ENCODE measurements at places on chromosomes 2 and 18.

DNA sequence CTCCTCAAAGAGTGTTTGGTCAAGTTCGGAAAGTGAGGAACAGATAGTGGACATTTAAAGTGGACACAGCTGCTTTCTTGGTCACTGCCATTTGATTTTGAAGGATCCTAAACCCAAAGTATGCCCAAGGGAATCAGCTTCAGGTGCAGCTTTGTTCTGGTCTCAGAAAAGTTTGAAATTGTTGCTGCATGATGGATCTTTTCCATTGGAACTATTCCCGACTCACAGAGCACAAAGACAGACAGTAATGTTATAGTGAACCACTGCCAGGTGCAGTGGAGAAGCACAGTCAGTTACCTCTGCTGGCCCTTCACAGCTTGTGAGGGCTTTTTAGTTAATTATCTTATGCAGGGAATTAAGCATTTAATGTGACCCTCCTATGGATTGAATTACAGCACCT, 301.7 kb downstream of the PHLPP1 start:
- DNase-seq: no peak

GRCh38 chr2:60565472-60565871, 12.0 kb upstream of the BCL11A start:
- DNase-seq: no peak

GRCh38 chr2:152861349-152861942, 143.0 kb downstream of the ARL6IP6 start:
- DNase-seq: peak; percentile 28

GRCh38 chr2:70140791-70141211, 50.0 kb downstream of the C2orf42 start:
- DNase-seq: no peak

DNA sequence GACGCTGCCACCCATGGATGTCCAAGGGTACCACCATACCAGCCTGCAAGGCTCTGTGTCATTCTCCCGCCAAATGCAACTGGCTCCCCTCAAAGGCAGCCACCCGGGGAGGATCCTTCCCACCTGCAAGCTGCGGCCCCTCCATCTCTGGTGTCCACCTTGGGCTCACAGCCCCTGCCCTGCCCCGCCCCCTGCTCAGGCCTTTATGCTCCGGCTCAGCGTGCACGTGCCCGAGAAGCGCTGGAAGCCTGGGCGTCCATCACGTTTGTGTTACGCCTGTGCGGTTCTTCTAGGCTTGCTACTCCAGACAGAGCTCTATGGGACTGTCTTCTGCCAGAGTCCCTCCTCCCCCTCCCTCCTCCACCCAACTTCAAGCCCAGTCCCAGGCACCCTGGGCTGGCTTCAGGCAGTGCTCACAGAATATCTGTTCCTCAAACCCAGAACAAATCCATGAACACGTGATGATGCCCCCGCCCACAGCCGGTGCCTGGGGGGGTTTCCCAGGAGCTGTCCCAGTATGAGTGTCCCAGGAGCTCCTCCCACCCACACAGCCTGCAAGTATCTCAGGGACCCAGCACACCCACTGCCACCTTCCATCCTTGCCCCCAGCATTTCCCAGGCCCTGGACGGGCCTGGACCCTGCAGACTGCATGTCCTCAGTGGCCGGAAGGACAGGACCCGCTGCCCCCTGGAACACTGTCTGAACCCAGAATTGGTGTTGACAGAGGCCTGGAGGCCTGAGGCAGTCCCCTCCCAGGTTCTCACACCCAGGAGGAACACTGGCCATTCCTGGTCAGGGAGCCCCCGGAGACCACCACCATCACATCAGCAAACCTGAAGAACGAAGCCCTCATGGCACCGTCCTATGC, 30.3 kb downstream of the KIF1A start:
- peak; percentile 37 for DNase-seq

GRCh38 chr2:168705534-168706470, 96.6 kb upstream of the NOSTRIN start:
- DNase-seq: no peak

- DNase-seq: no peak
Measured at GRCh38 chr18:11064727-11065460, 84.5 kb downstream of the PIEZO2 start.

DNA sequence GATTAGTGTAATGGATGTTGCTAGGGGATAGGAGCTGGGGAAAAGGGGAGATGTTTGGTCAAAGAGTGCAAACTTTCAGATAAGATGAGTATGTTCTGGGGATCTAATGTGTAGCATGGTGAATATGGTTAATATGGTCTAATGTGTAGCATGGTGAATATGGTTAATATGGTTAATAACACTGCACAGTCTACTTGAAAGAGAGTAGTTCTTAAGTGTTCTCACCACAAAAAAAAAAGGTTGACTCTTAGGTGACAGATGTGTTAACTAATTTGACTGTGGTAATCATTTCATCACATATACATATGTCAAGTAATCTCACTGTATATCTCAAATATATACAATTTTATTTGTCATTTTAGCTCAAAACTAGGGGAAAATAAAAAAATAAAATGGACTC, 121.3 kb upstream of the CD226 start:
- no peak for DNase-seq

GRCh38 chr2:43958397-43959275, 37.2 kb downstream of the LRPPRC start:
- no peak for DNase-seq

DNA sequence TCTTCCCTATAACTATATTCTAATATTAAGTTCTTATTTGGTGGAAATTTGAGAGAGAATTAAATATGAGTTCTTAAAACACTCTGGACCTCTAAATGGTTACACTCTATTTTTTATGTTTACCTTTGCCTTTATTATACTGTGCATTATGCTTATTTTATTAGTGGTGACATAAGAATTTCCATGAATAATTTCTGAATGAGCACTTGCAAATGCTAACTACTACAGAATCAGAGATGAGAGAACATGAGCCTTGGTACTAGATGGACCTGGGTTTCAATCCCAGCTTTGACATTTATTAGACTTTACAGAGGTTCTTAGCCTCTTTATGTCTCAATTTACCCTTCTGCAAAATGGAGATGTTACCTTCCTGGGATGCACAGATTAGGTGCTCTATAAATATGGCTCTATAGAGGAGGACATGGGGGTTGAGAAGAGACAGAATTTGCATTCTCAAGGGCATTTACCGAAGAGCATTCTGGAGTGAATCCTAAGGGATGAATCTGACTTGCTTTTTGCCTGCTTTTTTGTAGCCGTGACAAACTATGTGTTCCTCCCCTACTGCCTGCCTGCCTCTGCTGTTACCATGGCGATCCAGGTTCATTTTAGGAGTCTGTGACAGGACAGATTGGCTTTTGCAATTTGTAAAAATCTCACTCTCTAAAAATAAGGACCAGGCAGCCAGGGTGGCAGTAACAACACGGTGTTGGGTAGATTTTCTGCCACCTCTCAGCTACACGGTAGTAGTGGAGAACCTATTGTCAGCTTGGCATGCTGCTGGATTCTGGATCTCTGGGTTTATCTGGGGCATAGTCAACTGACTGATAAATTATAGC, 20.7 kb upstream of the CNRIP1 start:
- DNase-seq: no peak

DNA sequence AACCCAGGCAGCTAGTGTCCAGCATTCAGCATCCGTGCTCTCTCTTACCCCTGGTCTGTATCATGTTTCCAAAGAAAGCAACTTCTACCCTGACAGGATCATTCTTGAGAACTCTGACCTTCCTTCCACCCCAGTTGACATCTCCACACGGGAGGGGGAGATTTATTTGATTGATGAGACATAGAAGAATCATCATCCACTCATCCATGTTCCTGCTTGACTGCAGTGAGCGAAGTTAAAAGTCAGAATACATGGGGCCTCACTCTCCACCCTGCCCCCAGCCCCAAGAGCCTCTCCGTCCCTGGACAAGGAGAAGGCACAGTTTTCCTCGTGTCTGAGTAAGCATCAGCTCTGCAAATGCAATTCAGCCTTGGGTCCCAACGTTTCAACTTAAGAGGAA, 356.0 kb upstream of the TNP1 start:
- no peak for DNase-seq

GRCh38 chr2:58156780-58157179, 84.3 kb downstream of the FANCL start:
- DNase-seq: no peak

DNA sequence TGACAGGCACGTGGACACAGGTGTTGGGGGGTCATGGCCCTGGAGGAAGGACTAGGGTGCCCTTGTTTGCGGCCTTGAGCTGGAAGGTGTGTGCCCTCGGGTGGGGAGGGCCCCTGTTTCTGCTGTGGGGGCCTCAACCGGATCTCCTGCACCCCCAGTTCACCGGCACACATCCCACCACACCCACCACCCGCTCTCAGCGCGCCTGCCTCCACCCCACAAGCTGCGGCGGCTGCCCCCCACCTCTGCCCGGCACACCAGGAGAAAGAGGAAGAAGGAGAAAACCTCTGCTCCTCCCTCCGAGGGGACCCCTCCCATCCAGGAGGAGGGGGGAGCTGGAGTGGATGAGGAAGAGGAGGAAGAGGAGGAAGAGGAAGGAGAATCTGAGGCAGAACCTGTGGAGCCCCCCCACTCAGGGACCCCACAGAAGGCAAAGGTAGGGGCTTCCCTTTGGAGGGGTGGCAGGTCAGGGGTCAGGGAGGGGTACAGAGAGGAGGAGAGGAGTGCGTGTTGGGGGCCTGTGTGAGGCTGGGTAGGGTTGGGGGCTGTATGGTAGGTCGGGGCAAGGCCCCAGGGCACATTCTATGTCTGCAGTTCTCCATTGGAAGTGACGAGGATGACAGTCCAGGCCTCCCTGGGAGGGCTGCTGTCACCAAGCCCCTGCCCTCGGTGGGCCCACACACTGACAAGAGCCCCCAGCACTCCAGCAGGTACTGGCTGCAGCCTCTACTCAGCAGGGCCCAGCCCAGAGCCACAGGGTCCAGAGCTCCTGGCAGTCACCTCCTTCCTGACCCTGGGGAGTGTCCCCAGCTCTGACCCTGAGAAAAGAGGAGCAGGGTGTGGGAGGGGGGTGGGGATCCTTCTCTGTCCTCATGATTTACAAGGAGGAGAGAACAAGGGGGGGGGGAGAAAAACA, 1.8 kb downstream of the SLC4A3 start:
- DNase-seq: no peak

- no peak for DNase-seq
Measured at GRCh38 chr2:28824207-28824606, 13.6 kb downstream of the SPDYA start.

DNA sequence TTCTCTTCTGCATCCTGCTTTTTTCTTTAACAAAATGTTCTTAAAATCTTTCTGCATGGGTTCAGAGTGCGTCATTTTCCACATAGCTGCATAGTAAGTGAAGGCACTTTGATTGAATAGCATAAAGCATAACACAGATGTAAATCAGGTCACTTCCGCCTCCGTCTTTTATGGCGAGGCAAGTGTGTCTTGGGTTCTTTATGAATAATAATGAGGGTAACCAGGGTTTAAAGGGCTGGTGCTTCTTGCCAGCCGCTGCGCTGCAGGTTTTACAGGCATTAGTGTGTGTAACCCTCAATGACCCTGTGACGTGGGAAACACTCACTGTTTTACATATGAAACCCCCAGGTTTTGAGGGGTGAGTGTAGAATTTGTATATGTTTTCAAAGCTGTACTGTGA, 164.2 kb downstream of the MYT1L start:
- no peak for DNase-seq

- DNase-seq: no peak
Measured at GRCh38 chr2:230230087-230230486, 4.6 kb downstream of the SP140 start.

GRCh38 chr18:63730773-63731172, 28.0 kb downstream of the SERPINB11 start:
- DNase-seq: no peak

DNA sequence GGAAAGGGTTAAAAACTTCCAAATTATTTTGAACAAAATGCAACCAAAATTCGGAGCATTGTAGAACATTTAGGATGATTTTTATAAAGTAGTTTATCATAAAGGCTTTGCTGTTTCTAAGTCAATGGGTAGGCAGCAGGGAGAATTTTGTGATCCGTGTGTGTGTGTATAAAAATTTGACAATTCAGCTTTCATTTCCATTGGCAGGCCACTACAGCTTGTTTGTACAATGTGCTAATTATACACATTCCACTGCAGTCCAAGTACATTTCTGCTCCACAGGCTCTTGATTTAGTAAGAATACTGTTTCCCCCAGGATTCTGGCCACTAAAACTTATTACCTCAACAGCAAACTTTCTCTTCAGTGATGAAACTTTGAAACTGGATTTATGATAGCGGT, 71.8 kb upstream of the LTBP1 start:
- DNase-seq: no peak

GRCh38 chr2:120396013-120396860, 50.3 kb downstream of the INHBB start:
- no peak for DNase-seq

DNA sequence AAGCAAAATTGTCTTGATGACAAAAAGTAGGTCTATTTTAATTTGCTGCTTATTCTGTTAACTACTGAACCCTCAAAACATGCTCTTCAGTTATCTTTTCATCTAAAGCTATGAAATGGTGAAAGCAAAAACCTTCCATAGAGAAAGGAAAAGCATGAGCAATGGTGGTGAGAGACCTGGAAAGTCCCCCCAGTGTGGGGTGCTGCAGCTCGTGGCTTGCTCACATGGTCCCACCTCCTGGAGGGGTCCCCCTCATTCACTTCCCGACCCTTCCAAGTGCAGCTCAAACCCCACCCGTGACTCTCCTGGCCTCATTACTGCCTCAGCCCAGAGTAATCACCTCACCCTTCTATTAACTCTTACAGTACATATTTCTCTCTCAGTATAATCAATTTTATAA, 301.8 kb upstream of the HNRNPA3 start:
- no peak for DNase-seq

GRCh38 chr2:111029181-111029927, 91.4 kb upstream of the BCL2L11 start:
- DNase-seq: no peak

DNA sequence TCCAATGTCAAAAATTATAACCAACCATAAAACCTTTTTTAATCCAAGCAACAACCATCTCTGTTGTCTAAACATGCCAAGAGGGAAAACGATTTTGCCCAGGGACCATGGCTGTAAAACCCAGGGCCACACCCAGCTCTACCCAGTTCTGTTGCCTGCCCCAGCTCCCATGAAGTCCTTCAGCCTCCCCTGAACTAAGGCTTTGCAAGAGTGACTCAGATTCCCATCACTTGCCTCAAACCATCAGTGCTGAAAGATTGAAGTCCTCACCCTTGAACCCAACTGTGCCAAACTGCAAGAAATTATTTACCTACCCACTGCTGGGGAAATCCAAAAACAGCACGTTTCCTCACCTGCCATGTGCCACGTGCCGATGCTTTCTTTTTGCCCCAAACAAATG, 102.5 kb downstream of the TFCP2L1 start:
- no peak for DNase-seq

DNA sequence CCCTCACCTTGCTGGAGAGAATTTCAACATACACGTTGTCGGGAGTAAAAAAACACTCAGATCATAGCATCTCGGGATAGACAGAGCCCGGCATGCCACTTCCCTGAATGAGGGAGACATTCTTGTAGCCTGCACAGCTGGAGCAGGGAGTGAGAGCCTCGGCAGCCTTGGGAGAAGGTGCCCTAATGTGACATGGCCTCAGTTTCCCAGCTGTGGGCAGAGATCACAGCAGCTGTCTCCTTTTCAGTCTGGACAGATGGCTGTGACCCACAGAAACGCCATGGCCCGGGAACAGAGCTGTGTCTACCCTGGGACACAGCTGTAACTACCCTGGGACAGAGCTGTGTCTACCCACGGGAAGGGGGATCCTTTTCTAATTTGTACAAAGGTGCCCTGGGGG, 55.9 kb downstream of the HS1BP3 start:
- DNase-seq: no peak

- DNase-seq: no peak
Measured at GRCh38 chr2:2960441-2961133, 417.0 kb downstream of the EIPR1 start.

Data from activated T-cell treated with anti-CD3 and anti-CD28 coated beads, Interleukin-2, amount 50 U/mL, for 48 hours (primary cell).